AG09309 (cell line): ENCODE measurements at places on chromosomes 3 and 15.

DNA sequence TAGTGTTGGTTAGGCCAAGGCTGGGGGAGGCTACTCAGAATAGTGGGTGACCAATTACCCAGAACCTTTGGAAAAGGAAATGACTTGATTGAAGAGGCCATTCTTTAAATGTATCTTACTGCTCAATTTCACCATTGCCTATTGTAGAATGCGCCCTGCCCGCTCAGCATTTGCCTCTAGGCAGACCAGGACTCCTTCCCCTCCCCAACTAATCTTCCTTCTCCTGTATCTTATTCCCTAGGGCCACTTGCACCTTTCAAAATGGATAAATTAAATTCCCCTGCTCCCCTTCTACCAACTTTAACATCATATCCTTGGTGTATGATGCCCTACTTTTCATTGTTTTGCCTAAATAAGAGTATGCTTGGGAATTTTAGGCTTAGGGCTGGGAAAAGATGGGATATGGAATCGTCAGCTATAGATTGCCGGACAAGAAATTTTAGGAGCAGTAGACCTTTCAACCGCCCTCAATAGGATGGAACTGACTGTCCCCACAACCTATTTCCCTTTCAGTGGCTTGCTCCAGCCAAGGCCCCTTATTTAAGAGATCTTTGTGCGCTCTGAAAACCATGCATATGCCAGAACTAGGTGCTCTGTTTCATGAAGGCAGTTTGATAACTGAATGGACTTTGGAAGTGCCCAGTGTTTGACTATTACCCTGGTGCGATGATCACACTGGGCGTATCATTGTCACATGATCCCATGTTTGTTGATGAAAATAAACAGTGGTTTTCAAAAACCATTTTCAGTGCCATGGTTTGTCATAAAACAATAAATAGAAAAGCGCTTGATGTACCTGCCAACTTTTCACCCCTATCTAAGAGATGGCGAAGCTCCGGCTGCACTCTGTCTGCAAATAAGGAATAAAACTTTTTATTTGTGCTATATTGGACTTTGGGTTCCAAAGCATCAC, 74.3 kb upstream of the TSEN2 start:
- no peak for DNase-seq

- no peak for DNase-seq
These were observed 13.3 kb downstream of the STAC start for GRCh38 chr3:36393563-36393962.

- DNase-seq: no peak
These were observed 123.3 kb upstream of the RASGRP1 start for GRCh38 chr15:38687775-38688495.

DNA sequence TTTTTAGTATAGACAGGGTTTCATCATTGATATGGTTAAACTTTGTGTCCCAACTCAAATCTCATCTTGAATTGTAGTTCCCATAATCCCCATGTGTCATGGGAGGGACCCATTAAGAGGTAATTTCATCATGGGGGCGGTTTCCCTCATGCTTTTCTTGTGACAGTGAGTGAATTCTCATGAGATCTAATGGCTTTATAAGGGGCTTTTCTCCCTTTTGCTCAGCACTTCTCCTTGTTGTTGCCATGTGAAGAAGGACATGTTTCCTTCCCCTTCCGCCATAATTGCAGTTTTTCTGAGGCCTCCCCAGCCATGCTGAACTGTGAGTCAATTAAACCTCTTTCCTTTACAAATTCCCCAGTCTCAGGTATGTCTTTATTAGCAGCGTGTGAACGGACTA, 20.2 kb upstream of the ZNF710 start:
- no peak for DNase-seq

- no peak for DNase-seq
These were observed 217.7 kb downstream of the ARPP21 start for GRCh38 chr3:35857004-35857403.

DNA sequence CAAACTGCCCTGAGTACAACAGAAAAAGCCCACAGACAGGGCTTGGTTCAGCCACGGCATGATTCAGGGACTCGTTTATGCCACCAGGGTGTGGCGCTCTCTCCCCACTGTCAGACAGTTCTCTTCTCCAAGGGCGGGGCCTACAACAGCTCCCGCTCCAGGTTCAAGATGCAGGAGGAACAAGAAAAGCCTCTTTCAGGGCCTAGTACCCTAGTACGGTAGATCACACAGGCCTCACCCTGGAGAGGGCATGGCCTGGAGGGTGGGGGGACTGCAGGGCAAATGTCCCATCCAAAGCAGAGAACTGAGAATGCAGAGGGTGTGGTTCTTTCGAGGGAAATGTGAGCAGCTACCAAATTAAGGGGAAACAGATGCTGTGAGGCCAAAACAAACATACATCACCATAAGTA, 12.0 kb downstream of the MESD start:
- no peak for DNase-seq

- no peak for DNase-seq
These were observed 26.8 kb downstream of the LRTM1 start for GRCh38 chr3:54900838-54901591.

DNA sequence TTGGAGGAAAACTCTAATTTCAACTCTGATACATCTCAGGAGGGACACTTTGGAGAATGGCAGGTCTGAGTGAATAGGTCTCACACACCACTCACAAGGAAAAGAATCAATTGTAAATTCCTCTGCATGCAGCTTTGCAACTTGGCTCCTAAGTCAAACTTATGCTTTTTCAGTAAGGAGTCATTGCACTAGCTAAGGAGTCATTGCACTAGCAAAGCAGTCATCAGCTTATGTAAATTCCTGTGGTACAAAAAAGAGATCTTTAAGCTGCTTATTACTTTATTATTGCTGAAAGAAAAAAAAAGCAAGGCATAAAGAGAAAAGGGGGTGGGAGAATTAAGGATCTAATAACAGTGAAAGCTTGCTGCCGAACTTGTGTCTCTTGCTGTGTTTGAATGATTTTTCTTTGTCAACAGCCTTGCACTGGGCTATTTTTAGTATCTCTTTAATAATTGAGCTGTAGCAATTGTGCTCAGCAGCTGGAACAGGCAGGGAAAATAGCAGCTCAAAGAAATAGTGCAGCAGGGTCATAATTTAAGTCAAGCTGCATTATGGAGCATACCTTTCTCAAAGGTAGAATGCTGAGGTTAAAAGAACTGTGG, 154.3 kb upstream of the ARPP21 start:
- DNase-seq: no peak

GRCh38 chr3:46895204-46895660, 17.7 kb downstream of the PTH1R start:
- DNase-seq: no peak

- DNase-seq: no peak
These were observed 31.7 kb downstream of the POC1A start for GRCh38 chr3:52122491-52122890.

- no peak for DNase-seq
These were observed 668.7 kb downstream of the OTOL1 start for GRCh38 chr3:162165346-162165745.

- no peak for DNase-seq
These were observed 145.4 kb upstream of the TLE3 start for GRCh38 chr15:70242951-70243685.

- no peak for DNase-seq
These were observed 751.0 kb downstream of the ROBO1 start for GRCh38 chr3:79016587-79017376.

DNA sequence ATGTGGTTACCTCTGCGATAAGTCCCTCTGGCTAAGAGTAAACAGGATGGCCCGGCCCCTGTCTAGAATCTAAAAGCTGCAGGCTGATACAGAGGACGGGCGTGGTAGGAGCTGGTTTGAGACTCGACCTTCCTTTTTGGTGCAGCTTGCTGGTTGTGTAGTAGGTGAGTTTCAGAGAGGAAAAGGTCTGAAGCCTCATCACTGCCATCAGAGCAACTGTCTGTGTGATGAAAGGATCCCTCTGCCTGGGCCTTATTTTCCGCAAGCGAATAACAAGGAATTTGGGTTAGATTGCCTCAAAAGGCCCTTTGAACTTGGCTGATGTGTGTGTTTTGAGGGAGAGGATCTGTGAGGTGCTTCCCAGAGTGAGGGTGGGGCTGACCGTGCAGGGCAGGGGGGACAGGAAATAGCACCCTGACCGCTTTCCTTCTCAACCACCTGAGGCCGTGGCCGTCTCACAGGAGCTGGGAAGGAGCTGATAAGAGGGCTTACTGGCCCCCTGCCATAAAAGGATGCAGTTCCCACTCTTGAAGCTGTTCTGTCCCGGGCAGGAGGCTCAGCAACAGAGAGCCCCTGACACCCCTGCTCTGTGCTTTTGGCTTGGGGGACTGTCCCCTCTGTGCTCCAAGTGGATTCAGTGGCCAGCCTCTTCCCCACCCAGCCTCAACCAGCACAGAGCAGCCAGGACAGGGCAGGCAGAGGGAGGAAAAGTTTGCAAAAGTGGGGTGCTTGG, 45.6 kb upstream of the TFRC start:
- no peak for DNase-seq

GRCh38 chr3:138948371-138949001, 1.5 kb downstream of the FOXL2NB start:
- no peak for DNase-seq

GRCh38 chr3:127691489-127691888, 18.7 kb downstream of the ABTB1 start:
- no peak for DNase-seq

DNA sequence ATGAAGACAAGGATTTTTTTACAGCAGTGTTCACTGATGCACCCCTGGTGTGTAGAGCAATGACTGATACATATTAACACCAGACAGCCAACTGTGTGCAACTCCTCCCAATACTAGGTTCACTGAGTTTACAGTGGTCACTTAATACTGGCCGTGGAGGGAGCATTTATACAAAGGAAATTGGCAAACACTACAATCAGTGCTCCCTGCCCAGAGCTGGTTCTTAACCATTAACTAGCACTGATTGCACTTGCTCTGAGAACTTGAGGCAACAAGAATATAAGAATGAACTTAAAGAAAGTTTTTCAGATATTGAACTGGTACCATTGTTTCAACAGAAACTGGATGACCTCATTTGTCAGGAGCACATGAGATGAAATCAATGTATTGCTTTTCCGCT, 110.6 kb downstream of the MAGI1 start:
- no peak for DNase-seq

DNA sequence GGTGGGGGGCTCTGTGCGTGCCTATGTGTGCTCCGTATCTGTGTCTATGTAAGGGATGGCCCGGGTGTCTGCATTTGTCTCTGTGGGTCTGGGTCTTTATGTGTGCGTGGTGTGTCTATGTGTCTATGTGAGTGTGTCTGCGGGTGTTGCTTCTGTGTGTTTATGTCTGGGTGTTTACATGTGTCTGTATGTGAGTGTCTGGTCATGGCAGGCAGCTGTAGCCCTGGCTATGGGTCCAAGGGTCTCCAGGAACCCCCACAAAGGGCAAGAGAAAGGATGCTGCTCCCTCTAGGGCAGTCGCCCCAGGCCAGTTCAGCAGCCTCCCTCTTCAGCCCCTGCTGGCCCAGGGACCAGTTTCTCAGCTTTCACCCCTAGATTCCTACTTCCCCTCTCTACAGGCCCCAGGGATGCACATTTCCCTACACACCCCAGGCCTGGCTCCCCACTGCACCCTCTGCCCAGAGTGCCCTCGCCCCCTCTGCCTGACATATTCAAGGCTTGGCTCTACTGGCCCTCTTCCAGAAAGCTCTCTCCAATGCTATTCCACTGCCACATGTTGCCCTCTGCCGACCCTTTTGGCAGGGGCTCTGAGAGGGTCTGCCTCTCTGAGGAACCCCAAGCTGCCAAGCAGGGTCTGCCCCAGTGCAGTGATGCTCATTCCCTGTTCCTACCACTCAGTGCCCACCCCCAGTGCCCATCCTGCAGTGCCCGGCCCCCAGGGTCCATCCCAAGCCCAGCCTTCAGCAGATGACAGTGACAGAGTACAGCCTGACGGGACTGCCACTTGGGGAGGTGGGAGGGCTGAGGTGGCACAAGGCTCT, 1.0 kb upstream of the MYL3 start:
- no peak for DNase-seq

DNA sequence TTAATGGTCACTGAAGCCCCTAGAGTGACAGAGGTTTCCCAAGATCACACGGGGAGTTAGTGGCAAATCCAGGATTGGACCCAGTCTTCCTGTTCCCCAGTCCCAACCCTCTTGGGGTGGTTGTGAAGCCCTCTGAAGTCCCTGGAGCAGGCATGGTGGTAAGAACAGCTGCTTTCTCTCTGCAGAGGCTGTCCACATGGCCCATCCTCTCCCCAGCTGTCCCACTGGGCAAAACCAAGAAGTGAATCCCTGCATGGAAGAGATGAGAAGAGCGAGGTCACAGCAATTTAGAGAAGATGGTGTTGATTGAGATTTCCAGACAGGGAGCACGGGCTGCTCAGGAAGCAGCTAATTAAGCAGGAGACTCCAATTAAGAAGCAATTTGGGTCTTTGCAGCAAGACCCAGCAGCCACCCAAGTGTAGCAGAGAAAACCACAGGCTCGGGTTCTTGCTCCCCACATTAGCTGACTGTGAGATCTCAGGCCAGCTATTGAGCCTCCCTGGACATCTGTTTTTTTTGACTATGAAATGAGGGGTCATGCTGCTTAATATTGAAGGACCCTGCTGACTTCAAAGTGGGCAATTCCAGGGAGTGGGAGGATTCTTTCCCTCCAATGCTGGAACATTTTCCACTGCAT, 14.8 kb upstream of the HDAC11 start:
- no peak for DNase-seq

DNA sequence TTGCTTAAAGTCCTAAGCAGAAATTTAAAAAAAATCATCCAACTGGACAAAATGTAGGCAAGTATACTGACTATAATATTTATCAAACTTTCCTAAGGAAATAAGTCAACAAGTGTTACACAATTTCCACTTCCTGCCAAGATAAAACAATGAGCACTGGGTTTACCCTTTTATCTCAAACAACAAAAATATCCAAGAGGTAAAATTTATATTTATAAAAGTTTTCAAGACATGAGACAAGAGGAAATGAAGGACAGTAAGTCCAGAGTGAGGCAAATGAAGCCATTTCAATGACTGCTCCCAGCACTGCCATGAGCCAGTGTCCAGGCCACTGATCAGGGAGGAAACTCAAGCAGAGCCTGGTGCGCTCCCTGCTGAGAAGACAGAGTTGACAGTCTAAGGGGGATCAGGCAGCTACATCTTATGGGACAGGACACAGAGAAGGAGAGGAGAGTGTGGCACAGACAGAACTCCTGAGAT, 439.4 kb downstream of the RAP2B start:
- DNase-seq: no peak

- no peak for DNase-seq
These were observed 339.8 kb downstream of the THSD4 start for GRCh38 chr15:71455107-71455506.

DNA sequence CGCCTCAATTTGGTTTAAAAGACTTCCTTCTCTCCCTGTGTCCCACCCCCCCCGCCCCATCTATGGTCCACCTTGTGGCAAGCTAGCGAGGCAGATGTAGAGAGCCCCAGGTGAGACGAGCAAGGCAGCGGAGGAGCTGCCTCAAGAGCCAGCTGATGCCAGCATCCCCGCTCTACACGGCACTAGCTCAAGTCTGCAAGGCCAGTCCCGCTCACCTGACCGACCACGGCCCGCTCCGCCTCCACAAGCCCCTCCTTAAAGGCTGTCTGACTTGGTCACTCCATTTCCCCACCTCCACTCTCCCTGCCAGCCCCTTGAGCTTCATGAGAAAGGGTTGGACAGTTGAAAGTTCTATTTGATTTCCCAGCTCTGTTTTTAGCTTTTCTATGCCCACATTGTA, 56.2 kb upstream of the IGF1R start:
- DNase-seq: no peak
